ENCODE measurements at places on chromosomes 1 and 21.

DNA sequence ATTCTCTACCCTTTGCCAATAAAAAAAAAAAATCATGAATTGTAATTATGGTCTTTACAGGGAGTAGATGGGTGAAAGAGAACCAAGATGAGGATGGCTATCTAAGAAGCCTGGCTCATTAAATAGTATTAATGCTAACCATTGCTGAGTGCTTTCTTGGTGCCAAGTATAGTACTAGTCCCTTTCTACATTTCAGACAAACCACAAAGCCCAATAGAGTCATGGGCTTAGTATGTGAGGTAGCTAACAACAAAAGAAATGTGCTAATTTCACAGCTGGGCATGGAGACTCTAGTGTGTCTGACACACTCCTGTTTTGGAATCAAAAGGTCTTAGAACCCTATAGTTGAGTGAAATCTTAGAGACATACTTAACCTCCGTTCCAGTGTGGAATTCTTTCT lies 84.5 kb upstream of the ESRRG start:
- no peak for DNase-seq

DNA sequence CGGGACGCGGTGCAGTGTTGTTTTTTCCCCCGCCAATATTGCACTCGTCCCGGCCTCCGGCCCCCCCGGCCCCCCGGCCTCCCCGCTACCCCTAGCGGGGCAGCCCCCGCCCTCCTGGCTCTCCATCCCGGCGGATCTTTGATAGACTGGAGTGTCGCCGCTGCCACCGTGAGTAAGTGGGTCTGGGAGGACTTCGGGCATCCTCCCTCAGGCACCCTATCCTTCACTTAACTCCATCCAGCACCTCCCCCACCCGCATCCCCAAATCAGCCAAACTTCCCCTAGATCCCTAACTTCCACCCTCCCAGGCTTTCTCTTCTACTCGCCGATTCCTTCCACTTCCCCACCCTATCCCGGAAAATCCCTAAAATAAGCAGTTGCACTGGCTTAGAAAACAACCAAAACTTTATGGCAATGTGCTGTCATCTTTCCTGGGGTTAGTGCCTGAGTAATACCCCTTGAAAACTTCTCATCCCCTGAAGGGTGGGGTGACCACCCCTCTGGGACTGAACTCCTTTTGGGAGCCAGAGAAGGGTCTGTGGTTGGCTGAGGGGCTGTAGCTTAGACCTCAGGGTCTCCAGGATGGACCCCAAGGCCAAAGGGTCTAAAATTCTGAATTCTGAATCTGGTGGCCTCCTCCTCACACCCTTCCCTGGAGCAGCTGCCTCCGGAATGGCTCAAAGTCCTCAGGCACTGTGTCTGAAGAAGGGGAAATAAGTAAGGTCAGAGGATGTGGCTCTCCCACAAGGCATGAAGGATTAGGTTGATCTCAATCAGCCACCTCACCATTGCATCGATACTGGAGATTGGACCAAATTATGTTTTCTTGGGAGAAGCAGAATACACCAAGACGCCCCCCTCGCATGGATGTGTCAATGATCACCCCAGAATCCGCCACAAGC lies 12.2 kb downstream of the THBS3 start:
- DNase-seq = no peak

DNA sequence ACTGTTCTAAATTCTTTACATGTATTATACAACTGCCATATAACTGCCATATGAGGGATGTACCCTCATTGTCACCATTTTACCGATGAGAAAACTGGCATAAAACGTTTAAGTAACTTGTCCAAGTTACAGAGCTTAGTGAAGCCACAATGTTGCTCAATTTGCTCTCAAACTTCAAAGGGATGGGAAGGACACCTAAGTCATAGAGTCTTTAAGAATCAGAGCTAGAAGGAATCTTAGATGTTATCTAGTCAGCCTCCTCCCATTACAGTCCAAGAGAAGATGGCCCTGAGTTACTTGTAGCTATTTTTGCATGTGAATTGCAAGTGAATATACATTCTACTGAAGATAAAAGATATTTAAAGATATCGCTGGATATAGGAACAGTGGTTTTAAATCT lies 31.7 kb downstream of the SELL start:
- no peak for DNase-seq

DNA sequence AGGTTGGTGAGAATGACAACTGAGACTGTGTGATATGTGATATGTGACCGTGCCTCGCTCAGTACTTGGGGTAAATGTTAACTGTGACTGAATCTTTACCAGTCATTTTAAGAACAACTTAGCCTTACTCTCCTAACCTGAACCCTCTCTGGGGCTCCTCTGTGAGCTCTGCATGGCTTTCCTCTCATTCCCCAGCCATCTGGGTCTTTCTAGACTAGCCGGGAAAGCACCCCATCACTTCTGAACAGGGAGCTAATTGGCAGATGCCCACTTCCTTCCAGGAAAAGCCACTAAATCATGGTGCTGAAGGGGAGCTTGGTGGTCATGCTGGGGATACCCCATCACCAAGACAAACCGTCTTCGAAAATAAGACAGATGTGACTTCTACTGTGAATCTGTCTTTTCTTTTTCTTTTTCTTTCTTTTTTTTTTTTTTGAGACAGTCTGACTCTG lies 16.5 kb upstream of the FOXO6 start:
- DNase-seq = no peak

- peak; percentile 59 for DNase-seq
These were observed 46.6 kb downstream of the PACC1 start for GRCh38 chr1:212368073-212368484.

GRCh38 chr1:167499664-167500101 lies 18.6 kb downstream of the CD247 start:
- DNase-seq = no peak

- DNase-seq = no peak
These were observed 512.2 kb upstream of the NR5A2 start for GRCh38 chr1:199515261-199515660.

DNA sequence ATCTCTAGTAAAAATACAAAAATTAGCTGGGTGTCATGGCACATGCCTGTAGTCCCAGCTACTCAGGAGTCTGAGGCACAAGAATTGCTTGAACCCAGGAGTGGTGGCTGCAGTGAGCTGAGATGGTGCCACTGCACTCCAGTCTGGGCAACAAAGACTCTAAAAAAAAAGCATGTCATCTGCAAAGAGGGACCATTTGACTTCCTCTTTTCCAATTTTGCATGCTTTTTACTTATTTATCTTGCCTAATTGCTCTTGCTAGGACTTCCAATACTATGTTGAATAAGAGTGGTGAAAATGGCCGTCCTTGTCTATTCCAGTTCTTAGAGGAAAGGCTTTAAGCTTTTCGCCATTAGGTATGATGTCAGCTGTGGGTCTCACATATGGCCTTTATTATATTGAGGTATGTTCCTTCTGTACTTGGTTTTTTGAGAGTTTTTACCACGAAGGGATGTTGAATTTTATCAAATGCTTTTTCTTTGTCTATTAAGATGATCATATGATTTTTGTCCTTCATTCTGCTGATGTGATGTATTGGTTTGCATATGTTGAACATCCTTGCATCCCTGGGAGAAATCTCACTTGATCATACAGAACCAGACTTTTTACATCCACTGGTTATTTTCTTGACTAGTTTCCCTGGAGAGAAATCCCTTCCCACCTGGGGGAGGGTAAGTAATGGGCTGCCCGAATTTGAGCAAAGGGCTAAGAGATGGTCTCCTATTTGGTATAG lies 17.0 kb upstream of the RAP1GAP start:
- DNase-seq = no peak

DNA sequence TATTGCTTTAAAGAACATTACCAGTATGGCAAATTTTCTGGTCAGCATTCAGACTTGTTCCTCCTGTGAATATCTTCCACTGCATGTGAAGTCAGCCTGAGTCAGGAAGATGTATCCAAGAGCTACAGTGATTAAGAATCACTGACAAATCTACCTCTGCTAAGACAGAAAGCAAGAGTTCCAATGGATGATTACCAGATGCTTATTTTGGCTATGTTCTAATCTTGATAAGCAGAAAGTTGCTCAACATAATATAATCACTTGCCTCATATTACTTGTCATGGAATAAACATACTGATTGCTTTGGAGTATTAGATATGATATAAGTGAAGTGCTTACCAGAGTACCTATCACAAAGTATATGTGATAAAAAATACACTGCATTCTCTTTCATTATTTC lies 738.1 kb downstream of the ADGRL2 start:
- DNase-seq = no peak

- DNase-seq = no peak
These were observed 271.3 kb downstream of the COL11A1 start for GRCh38 chr1:102836991-102837390.

DNA sequence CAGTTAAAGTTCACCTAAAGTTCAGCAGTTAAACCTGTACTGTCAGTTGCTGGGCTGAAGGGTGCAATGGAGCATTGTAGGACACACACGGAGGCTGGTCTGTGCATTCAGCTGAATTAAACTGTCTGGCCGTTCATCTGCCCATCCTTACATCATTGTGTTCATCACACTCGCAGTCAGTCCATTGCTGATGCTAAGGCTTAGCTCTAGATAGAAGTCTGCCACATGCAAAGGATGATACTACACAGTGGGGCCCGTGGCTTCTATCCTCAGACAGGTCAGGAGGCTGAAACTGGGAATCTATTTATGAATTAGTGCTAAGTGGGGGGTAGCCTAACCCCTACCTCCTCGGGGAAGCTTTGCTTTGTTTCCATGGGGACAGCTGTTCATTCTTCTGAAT lies 60.4 kb downstream of the CNIH3 start:
- no peak for DNase-seq

- DNase-seq = no peak
These were observed 7.8 kb downstream of the C1orf141 start for GRCh38 chr1:67126974-67127373.

GRCh38 chr1:108075055-108075454 lies 110.1 kb upstream of the VAV3 start:
- DNase-seq = no peak

Data from WTC11 (cell line).